ENCODE measurements at places on chromosomes 1 and 21.

- peak; percentile 74 for DNase-seq
Observed at GRCh38 chr1:11337580-11338073, 64.6 kb downstream of the UBIAD1 start.

DNA sequence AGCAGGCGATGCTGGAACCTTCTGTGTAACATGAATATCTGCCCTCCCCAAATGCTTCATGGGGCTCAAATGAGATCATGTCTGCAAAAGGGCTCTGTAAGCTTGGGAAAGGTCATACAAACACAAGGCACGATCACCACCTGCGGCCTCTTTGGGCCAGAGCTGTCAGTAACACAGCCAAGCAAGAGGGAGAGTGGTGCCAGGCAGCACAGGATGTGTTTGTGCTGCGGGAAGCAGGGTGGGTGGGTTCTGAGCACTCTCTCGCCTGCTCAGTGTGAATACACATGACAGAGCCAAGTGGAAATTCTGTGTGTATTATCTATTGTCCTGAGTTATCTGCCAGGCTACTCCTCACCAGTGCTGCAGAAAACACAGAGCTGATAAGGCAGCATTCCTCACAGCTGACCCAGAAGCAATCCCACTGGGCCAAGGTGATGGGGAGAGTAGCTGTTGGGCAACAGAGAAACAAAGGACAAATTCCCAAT, 101.2 kb downstream of the LAMC2 start:
- no peak for DNase-seq

- DNase-seq: no peak
Observed at GRCh38 chr21:30502041-30502440, at the start of gene KRTAP19-5. Gene KRTAP19-5 (minus strand): TSS chr21:30502141. CDS start chr21:30502090, 51 bp downstream.

- no peak for DNase-seq
Observed at GRCh38 chr1:2860476-2861142, 59.1 kb upstream of the TTC34 start.

DNA sequence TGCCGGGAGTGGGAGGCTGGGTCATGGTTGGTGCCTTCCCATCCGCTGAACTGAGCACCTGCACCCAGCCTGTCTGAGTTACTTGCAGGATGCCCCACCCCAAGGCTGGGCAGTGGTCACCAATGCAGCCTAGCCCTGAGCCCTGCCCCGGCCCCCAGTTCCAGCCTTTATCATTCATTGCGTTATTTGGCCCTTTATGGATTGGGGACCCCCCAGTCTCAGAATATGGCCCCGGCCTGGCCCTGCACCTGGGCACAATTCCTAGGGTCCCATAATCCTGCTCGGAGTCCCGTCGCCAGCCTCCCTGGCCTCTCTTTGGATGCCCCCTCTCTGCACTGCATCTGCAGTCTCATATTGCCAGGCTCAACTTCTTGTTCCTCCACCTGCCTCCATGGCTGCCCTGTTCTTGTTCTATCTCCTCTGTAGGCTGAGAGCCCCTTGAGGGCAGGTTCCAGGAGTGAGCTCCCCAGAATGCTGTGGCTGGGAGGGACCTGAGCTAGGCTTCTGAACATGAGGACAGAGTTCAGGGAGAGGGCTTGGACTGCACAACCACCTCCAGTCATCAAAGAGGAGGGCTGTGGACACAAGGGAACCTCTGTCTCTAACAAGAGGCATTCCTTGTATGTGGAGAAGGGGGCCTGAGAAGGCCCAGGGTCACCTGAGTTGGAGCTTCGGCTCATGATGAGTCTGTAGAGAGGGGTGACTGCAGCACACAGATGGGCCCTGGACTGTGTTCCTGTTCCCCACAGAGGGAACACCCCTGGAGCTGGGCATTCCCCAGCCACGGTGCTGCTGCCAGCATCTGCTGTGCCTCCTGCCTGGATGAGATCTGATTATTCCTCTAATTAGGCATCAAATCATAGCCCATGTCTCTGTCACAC, 1.1 kb upstream of the KNCN start:
- no peak for DNase-seq

- no peak for DNase-seq
Observed at GRCh38 chr1:228304225-228304624, 96.4 kb downstream of the OBSCN start.

DNA sequence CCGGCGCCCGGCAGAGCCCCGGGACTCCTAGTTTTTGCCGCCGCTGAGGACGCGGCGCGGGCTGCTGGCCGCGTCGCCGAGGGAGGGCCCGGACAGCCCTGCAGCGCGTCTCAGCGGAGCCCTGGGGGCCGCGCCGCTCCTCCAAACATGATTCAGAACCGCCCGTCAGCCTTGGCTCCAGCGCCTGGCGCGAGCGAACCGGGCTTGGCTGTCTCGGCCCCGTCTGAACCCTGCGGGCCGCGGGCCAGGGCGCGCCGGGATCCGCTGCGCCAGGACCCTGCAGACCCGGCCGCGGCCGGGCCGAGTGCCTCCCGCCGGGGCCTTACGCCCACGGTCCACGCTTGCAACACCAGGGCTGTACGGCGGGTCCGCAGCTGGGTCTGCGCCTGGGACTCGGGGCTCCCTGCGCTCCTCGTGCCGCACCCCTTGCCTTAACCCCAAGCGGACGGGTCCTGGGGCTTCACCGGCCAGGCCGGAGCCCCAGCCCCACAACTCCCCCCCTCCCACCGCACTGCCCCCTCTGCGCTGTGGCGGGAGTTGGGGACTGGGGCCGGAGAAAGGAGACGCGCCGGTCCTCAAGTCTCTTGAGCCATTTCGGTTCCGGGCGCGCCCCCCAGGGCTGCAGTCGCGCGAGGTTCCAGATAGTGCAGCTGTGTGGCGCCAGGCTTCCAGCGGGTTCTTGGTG, 48.4 kb upstream of the CD34 start:
- peak; percentile 21 for DNase-seq

- DNase-seq: no peak
Observed at GRCh38 chr1:184838504-184838951, 83.9 kb upstream of the EDEM3 start.

- DNase-seq: no peak
Observed at GRCh38 chr1:48233666-48234485, 11.4 kb downstream of the SLC5A9 start.

DNA sequence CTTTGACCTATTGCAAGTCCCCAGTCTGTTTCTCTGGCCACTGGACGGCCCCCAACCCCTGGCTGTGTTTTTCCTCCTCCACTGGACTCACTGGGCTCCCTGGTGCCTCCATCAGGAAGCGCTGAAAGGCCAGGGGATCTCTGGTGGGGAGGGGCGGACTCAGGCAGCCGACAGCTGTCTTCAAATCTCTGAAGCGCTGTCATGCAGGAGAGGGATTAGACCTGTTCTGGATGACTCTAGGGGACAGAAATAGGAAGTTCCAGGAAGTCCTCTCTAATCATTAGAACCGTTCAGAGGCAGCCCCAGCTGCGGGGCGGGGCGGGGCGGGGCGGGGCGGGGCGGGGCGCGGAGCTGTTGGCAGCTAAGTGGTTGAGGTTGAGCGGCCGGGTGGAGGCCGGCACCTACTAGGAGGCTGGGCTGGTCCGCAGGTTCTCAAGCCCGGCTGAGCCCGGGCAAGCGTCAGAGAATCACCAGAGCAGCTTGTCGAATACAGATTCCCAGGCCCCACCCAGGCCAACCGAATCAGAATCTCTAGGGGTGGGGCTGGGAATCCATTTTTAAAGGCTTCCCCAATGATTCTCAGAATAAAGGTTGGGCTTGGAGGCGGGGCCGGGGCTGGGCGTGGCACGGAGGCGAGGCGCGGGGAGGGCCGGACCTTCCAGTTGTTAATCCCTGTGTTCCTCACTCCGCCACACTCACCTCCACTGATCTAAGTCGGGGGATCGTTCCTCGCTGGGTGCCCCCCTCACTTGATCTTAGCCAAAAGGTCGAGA, 11.4 kb upstream of the PHLDA3 start:
- peak; percentile 77 for DNase-seq

DNA sequence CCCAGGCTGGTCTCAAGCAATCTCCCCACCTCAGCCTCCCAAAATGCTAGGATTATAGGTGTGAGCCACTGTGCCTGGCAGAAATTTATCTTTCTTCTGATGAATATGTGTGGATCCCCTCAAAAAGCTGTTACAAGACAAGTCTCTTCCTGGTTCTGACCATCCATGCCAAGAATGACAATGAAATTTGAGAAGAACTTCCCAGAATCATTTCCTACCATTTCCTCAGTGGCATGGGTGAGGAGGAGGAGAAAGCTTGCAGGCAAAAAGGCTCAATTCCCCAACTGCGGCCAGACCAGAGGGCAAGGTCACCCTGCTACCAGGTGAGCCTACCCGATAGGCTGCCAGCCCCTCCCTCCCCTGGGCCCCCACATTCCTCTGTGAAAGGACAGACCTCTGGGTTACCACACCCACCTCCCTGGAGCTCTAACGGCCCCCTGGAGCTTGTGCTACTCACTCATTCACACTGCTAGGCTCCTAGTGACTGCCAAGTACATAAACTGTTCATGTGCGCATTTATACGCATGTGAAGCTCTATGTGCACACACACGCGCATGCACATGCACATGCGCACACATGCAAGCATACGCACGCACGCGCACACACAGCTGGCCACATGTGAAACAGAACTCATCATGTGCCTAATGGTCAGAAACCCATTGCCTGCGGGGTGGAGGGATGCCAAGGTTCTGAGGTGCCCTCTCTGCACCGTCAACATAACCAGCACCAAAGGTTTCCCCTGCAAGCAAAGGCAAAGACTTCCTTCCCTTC, 17.0 kb downstream of the MRAP start:
- DNase-seq: no peak

DNA sequence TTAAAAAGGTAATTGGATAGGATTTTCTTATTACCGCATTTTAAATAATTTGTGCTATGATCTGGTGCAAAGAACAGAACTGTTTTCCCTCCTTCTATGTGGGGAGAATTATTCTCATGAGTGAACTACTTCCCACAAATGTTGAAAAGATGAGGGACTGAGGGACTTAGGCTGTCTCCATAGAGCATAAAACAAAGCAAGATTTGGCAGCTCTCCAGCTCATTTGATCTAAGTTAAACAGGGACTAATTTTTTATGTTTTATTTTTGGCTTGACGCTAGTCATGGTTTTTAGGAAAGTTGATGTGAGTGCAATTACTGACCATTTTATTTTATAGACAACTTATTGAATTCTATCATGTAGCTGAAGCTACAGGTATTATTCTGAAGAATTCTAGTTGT, 362.3 kb downstream of the HLX start:
- no peak for DNase-seq

- no peak for DNase-seq
Observed at GRCh38 chr1:206131037-206131436, 13.8 kb upstream of the AVPR1B start.

- DNase-seq: no peak
Observed at GRCh38 chr1:109733236-109733870, 7.5 kb downstream of the GSTM3 start.

GRCh38 chr1:186089940-186090339, 285.1 kb downstream of the TPR start:
- DNase-seq: no peak

GRCh38 chr1:25161981-25162380, 70.3 kb downstream of the SYF2 start:
- DNase-seq: no peak

GRCh38 chr1:81369833-81370232, 430.9 kb upstream of the ADGRL2 start:
- no peak for DNase-seq

- no peak for DNase-seq
Observed at GRCh38 chr1:19436716-19437476, 48.4 kb downstream of the CAPZB start.

DNA sequence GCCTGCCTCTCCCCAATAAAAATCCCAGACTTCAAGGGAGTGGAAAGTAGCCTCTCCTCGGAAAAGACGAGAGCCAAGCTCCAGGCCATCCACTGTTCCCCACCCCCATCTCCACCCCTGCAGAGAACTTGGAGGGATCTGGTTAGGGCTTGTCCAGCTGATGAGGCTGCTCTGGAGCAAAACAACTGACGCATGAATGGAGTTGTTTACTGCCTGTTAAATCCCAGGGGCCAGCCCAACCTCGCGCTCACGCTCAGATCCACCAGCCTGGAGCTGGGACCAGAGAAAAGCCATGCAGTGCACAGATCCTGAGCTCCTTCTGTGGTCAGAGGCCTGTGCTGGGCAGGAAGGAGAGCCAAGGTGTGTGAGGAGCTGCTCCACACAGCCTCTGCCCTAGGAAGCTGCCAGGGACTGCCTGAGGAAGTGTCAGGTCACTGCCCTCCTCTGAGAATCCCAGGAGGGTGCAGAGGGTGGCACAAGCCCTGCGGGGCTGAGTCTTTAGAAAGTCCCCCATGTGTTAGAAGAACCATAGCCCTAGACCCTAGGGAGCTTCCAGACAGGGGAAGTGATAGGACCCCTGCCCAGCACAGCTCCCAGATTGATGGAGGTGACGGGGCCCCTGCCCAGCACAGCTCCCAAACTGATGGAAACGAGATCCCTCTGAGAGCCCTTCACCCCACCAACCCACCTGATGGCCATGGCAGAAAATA, 109.0 kb upstream of the IPO9 start:
- DNase-seq: no peak

- DNase-seq: no peak
Observed at GRCh38 chr1:2241820-2242219, 13.7 kb downstream of the SKI start.

DNA sequence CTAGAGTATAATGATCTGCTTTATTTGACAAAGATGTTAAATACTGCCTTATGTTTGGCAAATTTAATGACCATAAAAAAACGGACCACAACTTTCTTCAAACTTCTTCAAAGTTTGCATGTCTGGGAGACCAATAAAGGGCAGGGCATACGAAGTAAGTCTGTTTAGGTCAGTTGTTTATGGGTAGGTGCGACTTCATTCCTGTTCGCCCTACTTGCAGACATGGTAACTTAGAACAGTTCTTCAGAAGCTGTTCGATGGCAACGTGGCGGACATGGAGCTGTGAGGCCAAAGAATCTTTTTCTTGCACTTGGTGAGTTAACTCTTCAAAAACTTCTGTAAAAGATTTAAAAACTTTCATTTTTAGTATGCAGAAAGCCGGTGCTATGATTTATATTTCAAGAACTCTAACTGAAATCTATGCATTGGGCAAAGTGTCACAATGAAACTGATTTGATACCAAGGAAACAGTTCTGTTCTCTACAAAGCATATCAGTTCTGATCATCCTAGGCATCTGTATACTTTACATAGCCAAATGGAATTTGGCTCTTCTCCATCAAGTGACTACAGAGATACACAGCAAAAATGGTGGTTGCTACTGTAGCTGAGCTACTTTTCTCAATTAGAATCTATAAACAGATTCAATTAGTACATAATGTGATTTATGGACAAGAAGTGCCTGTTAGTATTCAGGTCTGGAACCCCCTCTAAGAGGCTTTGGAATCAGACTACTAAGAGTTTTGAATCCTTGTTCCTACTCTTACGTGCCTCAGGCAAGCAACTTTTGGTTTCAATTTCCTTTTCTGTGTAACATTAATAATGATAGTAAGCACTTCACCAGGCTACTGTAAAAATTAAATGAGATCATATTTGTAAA, 25.7 kb downstream of the C21orf91 start:
- no peak for DNase-seq

- no peak for DNase-seq
Observed at GRCh38 chr1:244653439-244654107, 647 bp downstream of the DESI2 start.

- peak; percentile 12 for DNase-seq
Observed at GRCh38 chr1:34549199-34549598, 205.6 kb upstream of the GJB5 start.

Data from activated CD4-positive, alpha-beta T cell treated with anti-CD3 and anti-CD28 coated beads, Interleukin-2, amount 50 U/mL, for 48 hours (primary cell).